Stimulated activated effector memory CD8-positive, alpha-beta T cell treated with anti-CD3 and anti-CD28 coated beads, Interleukin-12 subunit alpha, Interleukin-12 subunit beta, amount 100 ng/mL, for 72 hours (primary cell): ENCODE measurements at places on chromosomes 7 and 10.

GRCh38 chr10:93589648-93590562, 11.1 kb downstream of the RBP4 start:
- DNase-seq, result no peak

GRCh38 chr7:141754939-141755338, 9.0 kb upstream of the TAS2R3 start:
- no peak for DNase-seq

- DNase-seq, result no peak
Measured at GRCh38 chr10:21193196-21193595, 296.1 kb upstream of the NEBL start.

GRCh38 chr7:11650500-11650899, 181.5 kb downstream of the THSD7A start:
- DNase-seq, result no peak

DNA sequence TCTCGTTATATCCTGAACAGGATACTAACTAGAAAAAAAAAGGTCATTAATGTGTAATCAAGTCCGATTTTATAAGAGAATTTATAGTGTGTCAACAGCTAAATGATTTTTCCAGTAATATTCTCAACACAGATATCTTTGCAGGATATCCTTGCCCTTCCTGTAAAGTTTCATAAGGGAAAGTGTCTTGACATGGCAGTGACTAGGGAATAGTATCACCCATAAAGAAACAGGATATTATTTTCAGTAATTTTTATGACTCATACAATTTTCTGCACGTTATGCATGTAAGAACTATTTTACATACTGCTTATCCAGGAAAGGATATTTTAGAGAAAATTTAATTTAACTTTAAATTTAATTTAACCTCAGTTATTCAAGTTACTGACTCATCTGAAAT, 19.5 kb upstream of the PNLIP start:
- DNase-seq, result no peak

DNA sequence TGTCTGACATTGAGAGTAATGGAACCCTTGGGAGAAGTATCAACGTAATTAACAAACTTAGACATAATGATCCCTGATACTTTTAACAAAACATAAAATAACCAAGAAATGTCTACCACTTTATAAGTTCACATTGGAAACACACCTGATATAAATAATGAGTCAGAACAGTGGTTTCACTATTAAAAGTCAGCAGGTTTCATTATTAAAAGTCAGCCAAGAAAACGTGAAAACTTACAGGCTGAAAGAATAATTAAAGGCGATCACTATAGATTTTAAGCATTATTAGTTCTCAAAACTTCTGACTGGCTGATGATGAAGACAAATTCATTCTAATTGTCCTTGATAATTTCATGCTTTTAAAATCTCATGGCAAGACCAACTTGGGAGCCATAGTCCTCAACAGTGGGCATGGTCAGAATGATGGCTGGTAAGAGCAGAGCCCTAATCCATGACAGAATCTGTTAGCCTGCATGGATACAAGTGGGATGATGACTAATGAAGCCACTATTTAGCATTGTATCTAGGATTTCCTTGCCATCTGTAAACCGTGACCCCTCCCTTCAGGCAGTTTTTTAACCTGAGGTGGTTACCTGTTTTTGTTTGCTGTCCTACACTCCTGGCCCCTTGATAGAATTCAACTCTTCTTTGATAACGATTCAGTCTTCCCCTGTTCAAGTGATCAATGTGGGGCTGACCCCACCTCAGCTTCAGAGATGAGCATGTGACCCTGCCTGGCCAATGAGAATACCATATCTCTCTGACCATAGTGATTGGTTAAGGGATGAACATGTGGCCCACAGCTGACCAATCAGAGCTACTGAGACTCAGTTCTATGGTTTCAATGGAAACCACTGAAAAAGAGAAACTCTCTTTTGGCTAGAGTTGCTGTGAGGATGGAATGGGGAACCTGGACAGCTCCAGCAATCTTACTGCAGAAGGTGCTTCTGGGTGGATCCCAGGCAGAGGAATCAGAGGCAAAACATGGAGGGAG, 151.0 kb downstream of the PLPP4 start:
- DNase-seq, result no peak

GRCh38 chr7:67505449-67505848, 508.8 kb downstream of the TYW1 start:
- no peak for DNase-seq

- no peak for DNase-seq
Measured at GRCh38 chr7:93558705-93559614, 15.6 kb downstream of the CALCR start.

- no peak for DNase-seq
Measured at GRCh38 chr7:115980159-115980558, 50.4 kb downstream of the TFEC start.

- DNase-seq, result no peak
Measured at GRCh38 chr10:113704637-113705343, 25.1 kb downstream of the CASP7 start.

DNA sequence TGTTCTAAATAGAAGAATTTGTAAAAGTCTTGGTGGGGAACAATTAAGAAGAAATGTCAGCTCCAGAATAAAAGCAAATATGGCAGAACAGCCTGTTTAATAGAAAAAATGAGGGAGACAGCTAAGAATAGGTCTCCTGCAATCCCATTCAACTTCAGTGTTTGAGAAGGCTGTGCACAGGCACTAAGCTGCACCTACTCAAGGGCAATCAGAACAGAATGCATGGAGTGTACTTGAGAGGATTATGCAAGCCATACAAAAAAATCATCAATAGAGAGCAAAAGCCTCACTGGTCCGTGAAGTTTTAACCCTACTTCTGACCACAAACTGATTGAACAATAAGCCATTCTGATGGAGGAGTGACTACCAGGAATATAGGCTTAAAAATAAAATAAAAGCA, 690.7 kb upstream of the PCDH15 start:
- no peak for DNase-seq

- no peak for DNase-seq
Measured at GRCh38 chr7:120259386-120259785, 13.6 kb upstream of the KCND2 start.

DNA sequence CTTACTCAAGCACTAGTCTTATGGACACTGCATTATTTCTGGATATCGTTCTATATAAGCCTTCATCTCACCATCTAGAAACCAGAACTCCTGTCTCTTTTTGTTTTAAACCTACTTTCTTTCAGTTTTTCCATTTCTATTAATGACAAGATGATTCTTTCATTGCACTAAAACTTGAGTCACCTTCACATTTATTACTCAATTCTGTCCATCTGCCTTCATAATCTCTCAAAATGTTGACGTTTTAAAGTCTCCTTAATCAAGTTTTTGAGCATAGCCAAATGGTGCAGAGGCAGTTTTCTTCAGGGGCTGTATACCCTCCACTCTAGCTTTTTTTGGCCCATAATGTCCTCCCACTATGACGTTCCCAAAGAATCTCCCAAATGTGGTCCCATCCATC, 17.6 kb downstream of the STAM start:
- DNase-seq, result no peak

- no peak for DNase-seq
Measured at GRCh38 chr7:155368894-155369600, 71.4 kb downstream of the INSIG1 start.

GRCh38 chr10:25294032-25294926, 119.5 kb downstream of the GPR158 start:
- DNase-seq, result no peak
